ENCODE measurements at places on chromosomes 2 and 18.

DNA sequence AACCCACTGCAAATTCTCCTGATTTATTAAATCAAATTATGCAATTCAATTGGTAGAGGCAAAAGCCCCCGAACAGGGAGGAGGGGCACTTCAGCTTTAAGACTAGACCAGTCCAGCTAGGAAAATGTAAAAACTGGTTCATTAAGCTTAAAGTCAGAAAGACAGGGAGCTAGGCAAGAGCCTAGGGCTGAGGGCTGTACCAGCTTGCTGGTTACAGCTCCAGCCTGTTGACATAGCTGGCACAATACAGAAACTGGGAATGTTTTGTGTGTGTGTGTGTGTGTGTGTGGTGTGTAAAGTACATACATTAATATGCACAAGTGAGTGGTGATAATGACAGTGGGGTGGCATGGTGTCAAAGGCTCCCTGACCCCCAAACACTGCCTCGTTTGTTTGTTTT lies 307.0 kb upstream of the CELF4 start:
- no peak for DNase-seq

GRCh38 chr2:120739438-120740090 lies 3.9 kb downstream of the GLI2 start:
- DNase-seq: no peak

- DNase-seq: no peak
Measured at GRCh38 chr2:233807966-233808935, 30.1 kb downstream of the MROH2A start.

- DNase-seq: no peak
Measured at GRCh38 chr2:144225076-144225475, 294.8 kb downstream of the ZEB2 start.

DNA sequence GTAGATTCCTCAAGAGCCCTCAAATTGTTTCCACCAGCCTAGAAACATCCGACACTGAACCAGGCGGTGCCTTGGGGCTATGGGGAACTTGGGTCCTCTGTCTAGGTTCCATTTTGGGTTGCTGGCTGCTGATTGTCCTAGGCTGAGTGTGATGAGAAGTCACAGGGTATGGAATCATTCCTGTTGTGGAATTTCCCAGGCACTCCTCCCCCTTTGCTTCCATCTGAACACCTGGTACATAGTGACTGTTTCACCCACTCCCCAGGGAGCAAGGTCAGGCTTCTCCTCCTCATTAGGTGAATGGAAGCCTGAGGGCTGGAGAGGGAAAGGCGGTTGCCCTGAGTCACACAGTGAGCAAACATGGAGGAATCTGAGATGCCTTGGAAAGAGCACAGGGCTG lies 4.5 kb downstream of the KIF3C start:
- DNase-seq: no peak

- DNase-seq: no peak
Measured at GRCh38 chr2:37154785-37155184, 2.0 kb downstream of the EIF2AK2 start.

GRCh38 chr2:203722411-203722810 lies 16.0 kb downstream of the CD28 start:
- DNase-seq: no peak

Data from NCI-H2029 (cell line).